ENCODE measurements at places on chromosomes 2 and 18. TPM values are rescaled to one million over a fixed set of nuclear protein-coding genes. Genes with fewer than 3 reads are reported as not detected.

GRCh38 chr2:82282111-82282882 lies 1977.7 kb upstream of the LRRTM1 start:
- no peak for DNase-seq

DNA sequence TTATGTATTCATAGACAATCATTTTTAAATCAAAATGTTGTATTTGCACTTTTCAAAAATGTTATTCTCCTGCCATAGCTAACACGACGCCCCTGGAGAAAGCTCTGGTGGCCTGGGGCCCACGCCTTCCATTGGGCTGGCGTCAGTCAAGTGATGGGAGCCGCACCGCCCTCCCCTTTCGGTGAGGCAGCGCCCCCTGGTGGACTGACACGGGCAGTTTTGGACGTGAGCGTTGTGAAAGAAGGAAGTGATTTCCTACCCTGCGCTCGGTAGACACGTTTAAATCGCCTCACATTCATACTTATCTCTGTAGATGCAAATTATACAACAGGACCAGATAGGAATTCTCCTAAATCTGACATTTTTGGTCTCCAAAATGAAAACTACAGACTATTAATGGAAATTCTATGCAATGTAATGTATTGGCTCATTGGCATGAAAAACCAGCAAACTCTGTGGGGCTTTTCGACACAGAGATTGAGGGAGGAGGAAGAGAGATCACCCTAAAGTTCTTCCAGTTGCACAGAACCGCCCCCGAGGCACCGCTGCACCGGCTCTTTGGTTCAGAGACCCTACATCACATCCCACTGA lies 326.2 kb upstream of the SOX11 start:
- DNase-seq = peak; percentile 67

The C2orf66 gene
- 1.0 TPM for total RNA-seq

- no peak for DNase-seq
Observed at GRCh38 chr2:188122985-188123384, 168.7 kb upstream of the GULP1 start.

- DNase-seq = no peak
Observed at GRCh38 chr2:86029873-86030272, 75.8 kb downstream of the POLR1A start.

DNA sequence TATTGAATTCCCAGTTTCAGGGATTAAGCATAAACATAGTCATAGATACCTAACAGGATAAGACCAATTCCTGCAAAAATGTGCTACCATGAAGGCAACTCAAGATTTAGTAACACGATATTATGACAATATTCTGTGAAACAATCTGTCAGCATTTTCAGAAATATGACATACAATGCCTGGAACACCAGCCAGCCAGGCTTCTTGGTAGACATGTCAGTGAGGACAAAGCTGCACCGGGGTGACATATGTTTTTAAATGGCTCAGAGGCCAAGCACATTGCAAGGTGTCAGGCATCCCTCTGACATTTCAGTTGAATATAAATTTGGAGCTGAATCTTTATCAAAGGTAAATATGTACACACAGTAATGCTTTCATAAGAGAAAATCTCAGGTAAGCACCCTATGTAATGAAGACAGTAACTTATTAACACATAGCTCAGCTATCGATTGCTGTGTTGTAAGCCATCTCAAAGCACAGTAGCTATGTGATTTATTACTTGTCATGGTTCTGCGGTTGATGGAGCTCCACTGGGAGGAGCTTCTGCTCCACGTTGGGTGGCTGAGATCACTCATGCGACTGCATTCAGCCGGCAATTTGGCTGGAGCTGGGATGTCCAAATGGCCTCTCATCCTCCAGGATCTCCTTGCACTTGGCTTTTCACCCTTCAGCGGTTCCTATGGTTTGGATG lies 31.9 kb upstream of the EML6 start:
- DNase-seq = no peak

The CDK15 gene
- 2.3 TPM for total RNA-seq

DNA sequence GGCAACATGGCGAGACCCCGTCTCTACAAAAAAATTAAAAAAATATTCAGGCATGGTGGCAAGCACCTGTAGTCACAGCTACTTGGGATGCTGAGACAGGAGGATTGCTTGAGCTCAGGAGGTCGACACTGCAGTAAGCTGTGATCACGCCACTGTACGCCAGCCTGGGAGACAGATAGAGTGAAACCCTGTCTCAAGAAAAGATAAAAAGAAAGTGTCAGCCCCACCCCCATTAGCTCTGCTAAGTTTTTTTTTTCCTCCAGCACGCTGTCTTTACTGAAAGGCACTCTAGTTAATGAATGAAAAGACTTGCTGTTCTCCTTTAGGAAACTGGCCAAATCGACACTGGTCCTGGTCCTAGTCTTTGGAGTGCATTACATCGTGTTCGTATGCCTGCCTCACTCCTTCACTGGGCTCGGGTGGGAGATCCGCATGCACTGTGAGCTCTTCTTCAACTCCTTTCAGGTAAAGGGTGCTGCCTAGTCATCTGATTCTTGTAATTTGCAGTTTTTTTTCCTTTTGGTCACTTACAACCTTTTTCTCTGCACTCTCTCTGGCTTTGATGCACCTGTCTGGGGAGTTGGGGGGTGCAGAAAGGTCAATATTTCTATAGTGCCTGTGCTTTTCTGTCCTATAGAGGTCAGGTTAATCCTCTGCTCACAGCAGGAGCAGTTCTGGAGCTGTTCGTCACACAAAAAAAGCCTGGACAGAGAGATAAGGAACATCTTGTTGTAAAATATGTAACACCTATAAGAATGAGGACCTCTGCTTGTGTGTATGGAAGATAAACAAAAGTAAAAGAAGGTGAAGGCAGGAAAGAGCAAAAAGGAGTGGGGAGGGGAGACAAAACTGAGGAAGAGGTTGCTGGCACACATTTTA lies 82.3 kb downstream of the PTH2R start:
- DNase-seq = no peak

DNA sequence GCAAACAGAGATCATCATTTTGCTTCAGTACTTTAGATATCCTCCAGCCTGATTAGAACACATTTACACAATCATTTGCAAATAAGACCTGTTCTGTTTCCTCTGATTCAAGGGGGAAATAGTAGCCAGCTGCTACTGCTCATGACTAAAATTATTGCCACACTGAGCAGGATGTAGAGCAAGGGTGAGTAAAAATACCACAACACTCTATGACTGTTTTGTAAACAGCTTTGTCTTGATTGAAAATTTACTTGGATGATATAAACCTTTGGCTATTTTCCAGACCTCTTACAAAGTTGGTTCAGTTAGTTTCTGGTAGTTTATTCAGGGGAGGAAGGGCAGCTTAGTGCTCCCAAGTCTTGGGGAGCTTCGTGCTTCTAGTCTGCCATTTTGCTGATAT lies 286.4 kb upstream of the CNTNAP5 start:
- DNase-seq = no peak

The CRYBA2 gene
- not detected for total RNA-seq

DNA sequence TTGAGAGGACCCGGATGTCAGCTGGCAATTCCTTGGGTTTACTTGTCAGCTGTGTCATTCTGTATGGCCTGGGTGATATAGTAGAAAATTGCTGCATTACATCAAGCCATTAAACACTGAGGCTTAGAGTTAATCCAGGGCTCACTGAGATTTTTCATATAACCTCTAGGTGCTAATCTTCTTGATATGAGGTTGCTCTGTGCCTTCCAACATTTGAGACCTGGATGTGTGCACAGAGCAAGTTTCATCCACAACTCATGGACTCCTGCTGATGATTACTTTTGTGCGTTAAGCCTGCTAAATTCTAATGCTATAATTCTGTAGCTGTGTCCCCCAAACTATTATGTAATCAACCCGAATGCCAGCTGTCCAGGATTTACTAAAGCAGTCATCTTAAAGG lies 178.4 kb upstream of the CDH20 start:
- DNase-seq = no peak

The SKA1 gene
- 0.39 TPM for total RNA-seq

- DNase-seq = peak; percentile 81
Observed at GRCh38 chr2:108621087-108621559, 86.9 kb downstream of the LIMS1 start.

The FRZB gene
- total RNA-seq = 11.8 TPM

DNA sequence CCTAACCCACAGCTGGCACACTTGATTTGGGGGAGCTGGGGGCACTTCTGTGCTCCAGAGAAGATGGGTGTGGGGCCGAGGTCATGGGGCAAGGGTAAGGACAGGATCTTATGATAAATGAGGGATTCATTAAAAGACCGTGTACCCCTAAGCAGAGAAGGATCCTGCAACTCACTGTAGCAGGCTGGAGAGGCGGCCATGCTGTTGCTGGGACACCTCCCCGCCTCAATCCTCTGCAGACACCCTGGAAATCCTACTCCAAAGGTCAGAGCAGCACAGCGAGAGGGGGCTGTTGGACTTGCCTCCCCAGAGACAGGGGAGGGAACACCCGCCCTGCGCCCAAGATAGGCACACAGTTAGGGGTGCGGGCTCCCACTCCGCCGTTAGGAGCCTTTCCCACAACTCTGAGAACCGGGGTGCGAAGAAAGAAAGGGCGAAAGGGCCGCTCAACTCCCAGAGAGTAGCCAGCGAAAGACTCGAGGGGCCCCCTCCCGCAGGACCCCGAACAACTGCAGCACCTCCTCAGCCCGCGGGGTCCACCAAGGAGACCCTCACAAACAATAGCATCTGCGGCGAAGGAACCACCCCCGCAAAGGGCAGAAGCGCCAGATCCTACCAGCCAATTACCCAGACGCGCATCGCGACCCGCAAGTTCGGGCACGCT lies 1.4 kb downstream of the PARD6G start:
- DNase-seq = peak; percentile 63

DNA sequence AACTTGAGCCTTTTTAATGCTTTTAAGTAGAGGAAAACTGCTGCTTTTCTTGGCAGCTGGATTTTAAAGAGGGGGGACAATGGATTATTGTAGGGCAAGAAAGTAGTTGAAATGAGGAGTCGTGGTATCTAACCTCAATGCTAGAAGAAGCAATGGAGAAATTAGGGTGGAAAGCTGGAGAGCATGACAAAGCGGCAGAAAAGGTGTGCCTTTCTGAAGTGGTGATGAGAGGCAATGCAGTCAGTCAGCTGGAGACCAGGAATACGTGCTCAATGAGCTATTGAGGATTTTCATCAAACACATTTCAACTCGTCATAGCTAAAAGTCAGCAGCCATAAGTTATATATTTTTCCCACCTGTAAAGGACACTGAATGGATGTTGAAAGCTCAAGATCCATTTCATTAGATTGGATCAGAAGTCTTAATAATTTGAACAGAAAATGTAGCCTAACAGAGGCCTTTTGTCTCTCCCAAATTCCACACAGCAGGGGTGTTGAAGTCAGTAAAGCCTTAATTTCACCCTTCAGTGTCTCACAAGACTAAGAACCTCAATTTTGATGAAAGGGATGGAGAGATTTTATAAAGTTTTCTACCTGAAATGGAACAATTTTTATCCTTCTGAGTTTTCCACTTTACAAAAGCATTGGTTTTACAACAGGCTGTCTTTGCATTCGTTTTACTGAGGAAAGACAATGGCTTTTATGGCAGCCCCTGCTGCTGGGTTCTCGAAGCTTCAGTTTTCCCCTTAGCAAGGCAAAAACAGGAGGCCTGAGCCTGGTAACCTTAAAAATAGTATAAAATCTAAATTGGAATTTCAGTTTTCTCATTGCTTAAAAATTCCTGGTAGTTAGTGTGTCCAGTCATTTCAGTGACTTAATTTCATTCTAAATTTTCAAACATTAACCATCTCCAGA lies 131.1 kb downstream of the CCDC102B start:
- DNase-seq = no peak

GRCh38 chr2:74552914-74553811 lies 579 bp downstream of the LOXL3 start:
- no peak for DNase-seq

The DNER gene
- 0.34 TPM for total RNA-seq

GRCh38 chr2:75140288-75140687 lies 59.0 kb downstream of the TACR1 start:
- no peak for DNase-seq

GRCh38 chr2:235950473-235950809 lies 217.7 kb downstream of the GBX2 start:
- DNase-seq = no peak

The DSC1 gene
- total RNA-seq = not detected

The RTP5 gene
- 0.21 TPM for total RNA-seq

- no peak for DNase-seq
Observed at GRCh38 chr2:239743206-239743605, 281.9 kb downstream of the NDUFA10 start.

The UGT1A3 gene
- total RNA-seq = 20.8 TPM

GRCh38 chr2:136028001-136028400 lies 42.6 kb upstream of the DARS1 start:
- no peak for DNase-seq

The PROKR1 gene
- not detected for total RNA-seq

DNA sequence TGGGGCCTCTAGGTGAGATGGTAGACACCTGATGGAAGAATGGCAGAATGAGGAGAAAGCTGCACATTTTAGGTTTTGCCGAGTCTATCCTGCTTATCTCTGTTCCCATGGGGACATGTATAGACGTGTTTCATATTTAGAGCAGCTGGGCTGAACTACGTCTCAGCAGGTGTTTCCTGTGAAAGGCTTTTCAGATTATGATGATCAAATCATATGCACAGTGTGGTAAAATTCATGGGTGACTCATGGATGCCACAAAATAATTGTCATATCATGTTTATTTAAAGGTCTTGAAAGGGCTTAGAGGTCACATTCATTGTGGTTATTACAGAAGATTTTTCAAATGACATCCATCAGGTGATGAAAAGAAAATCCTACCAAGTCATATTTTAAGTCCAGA lies 90.5 kb downstream of the ICOS start:
- no peak for DNase-seq

DNA sequence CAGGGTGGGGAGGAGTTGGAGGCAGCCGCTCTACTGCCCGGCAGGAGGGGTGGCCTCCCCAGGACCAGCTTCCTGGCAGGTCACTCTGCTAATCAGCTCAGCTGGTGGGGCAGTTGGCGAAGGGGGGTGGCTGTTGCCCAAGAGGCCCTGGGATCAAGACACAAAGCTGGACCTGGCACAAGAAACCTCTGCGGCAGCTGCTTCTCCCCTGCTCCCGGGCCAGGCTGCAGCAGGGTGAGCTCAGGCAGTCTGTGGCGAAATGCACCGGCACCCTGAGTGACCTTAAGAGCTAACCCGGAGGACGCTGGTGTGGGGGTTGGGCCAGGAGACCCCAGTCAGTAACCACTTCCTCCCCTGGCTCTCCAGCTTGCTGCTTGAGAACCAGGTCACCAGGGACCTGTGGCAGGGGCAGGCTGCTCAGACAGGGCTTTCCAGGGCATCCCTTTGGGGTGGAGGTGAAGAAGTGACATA lies 31.1 kb downstream of the TOGARAM2 start:
- no peak for DNase-seq

DNA sequence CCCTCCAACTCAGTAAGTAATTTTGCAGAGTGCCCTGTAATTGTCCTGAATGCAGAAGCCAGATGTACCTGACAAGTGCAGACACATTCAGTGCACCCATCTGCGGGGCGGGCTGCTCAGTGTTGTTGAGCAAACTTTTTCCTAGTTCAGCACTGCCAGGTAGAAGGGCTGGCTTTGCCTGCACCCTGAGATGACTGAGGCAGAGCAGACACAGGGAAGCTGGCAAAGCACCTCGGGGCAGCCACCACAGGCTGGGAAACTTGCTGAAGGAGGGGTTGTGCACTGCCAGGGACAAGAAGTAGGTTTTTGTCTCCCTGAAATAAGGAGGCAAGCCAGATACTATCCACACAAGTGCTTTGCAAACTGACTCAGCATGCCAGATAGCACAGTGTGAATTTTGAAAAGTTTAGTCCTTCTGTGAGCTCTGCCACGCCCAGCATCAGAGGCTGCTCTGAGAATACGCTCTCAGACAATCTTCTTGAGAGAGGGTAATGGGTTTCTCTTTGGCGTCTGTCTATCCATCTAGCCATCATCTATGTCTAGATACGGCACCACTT lies 62.3 kb downstream of the SOWAHC start:
- DNase-seq = no peak

The TACR1 gene
- total RNA-seq = 5.5 TPM

The SFTPB gene
- 1.7 TPM for total RNA-seq

- no peak for DNase-seq
Observed at GRCh38 chr2:11152591-11152990, 2.7 kb upstream of the SLC66A3 start.

Measured in ureter (tissue), 1 donor.